ENCODE measurements at places on chromosomes 4 and X.

DNA sequence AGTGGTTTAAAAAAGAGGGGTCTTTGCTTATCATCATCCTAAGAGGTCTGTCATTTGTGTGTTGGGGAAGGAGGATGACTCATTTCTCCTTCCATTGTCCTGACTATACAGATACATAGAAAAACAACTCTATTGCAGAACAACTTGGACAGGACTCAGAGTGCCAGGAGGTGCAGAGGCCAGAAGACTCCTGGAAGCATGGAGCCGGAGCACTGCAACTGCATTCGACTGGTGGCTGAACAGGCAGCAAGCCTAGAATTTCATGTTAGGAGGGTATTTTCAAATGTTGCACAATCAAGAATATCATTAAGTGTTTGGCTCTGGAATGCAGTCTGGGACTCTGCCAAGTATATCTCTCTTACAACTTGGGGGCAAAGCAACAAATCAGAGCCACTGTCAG, 35.0 kb upstream of the MAML3 start:
- DNase-seq = no peak

GRCh38 chr4:188869581-188869980, 730.3 kb downstream of the TRIML1 start:
- no peak for DNase-seq

DNA sequence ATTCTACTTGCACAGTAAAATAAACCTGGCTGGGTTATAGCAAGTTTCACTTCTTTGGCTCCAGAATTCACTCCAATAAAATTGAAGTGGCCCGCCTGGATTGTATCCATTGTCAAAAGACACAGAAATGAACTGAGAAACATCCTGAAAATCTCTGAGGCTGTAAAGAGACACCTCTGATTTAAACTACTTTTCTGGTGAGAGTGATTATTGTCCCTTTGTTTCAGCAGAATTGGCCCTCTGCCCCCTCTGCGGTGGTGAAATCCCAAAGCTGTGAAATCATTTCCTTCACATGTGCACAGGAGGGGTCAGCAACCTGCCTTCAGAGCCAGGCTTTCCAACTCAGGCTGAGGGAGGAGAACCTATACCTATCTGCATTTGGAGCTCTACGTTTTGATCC, 23.0 kb downstream of the GAB3 start:
- DNase-seq = no peak

GRCh38 chr4:163665521-163666331, 171.2 kb downstream of the TMA16 start:
- DNase-seq = no peak

DNA sequence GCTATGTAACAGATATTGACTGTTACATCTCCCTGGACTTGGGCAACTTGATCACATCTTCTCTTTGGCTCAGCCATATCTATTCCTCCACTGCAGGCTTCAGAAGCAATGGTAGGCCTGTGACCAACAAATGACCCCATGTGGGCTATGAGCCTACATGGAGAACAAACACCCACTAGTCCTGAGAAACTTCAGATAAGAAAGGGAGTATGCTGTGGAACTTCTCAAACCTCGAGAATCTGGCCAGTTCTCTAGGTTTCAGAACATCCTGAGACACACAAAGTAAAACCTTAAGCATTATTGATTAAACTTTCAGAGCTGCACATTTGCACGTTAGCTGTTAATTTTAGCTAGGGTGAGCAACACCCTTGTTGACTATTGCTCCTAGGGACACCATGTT, 16.3 kb downstream of the RBMX2 start:
- no peak for DNase-seq

GRCh38 chrX:125710403-125711062, 390.9 kb downstream of the TEX13C start:
- DNase-seq = no peak

GRCh38 chr4:51870441-51871188, 27.7 kb downstream of the DCUN1D4 start:
- DNase-seq = no peak

DNA sequence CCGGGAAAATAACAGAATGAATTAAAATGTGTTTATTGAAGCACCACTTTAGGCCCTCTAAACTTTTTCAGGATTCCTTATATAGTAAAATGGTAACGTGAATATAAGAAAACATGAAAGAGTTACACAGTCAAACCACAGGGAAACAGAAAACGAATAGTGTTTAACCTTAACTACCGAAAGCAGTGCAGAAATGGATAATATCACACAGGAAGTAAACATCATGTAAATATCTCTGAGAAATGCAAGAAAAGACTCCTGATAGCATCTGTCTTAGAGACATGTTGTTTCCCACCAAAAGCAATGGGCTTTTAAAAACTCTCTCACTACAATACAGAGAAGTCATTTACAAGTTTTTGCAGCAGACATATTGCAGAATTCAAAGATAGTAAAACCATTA, 323.9 kb upstream of the CXXC4 start:
- DNase-seq = no peak

DNA sequence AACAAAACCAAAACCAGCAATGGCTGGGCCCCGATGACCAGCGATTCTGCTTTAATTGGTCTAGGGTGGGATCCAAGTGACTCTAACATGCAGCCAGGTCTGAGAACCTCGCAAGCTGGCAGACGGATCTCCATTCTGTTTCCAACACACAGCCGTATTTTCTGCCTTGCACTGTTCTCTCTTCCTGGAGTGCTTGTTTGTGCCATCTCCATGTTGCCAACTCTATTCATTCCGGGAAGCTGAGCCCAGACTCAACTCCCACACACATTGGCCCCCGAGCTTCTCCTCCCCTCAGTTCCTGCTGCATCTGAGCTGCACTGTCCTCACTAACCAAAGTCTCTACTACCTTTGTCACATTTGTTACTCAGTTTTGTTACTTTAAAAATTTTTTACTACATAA, 35.6 kb downstream of the GEMIN8 start:
- DNase-seq = no peak

DNA sequence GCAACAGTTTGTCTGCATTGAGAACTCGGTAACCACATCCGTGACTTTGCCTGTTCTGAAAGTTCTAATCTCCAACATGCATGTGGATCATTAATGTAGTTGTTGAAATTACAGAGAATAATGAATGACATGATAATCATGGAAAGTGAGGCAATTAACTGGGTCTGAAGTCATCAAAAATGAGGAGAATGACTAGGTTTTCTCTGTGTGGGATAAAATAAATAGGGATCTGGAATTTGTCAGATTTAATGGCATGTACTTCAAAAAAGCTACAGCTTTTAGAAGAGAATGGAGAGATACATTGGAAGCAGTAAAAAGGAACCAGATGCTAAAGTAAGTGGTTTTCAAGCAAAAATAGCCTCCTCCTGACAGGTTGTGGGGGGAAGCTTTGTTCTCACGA, 59.3 kb downstream of the AFM start:
- DNase-seq = no peak

DNA sequence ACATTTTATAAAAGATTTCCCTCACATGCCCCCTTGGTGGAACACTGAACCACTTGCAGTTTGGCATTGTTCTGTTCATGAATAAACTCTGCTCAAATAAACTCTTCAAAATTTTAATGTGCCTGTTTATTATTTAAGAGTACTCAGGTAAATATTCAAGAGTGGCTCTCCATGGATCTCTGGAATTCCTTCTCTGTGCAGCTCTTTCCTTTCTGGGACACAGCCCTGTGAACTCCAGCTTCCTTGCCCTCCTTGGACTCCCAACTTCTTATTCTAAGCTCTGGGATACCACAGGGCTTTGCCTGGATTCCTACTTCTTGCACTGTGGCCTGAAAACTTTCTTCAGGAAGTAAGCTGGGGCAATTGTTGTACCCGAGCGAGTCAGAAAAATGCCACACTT, 8.3 kb downstream of the BEX3 start:
- DNase-seq = no peak

Measured in stimulated activated CD4-positive, alpha-beta T cell treated with anti-CD3 and anti-CD28 coated beads, TNF-alpha, amount 100 ng/mL, for 1 hour (primary cell).